Caco-2 (cell line): ENCODE measurements at places on chromosomes 16 and 17. TPM values are rescaled to one million over a fixed set of nuclear protein-coding genes. Genes with fewer than 3 reads are reported as not detected.
A peak's percentile ranks its signal among the peaks of the same experiment; 100 is the strongest.

- no peak overlapping the region for H3K27ac ChIP-seq
- H3K36me3 ChIP-seq: no peaks in the 10 kb centered on the region; the same call in 1 of the 2 replicates
- DNase-seq: peak; percentile 50
- no peaks in the 10 kb centered on the region for H3K27me3 ChIP-seq
These were observed 14.3 kb downstream of the RAPGEFL1 start for GRCh38 chr17:40191237-40192208.

DNA sequence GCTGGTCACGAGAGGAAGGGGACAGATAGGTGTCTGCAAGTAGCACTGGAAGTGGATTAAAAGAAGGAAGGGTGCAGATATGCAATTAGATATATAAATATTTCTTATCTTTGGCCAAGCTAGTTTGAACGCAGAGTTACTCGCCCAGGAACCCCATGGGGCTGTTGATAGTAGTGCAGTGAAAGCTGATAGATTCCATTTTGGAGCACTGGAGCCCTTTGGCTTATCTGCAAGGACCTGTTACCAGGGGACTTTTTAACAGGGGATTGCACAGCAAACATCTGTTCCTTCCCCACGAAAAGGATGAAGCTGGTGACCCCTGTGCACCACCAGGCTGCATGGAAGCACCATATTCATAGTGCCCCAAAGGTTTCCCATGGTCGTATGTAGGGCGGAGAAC lies 218.7 kb downstream of the SHISA9 start:
- H3K27ac ChIP-seq: no peak overlapping the region
- H3K36me3 ChIP-seq: no peaks in the 10 kb centered on the region
- H3K4me3 ChIP-seq: no peak overlapping the region
- H3K27me3 ChIP-seq: no peaks in the 10 kb centered on the region
- no peaks in the 10 kb centered on the region for H3K4me1 ChIP-seq
- DNase-seq: no peak

- no peak for DNase-seq
- H3K36me3 ChIP-seq: peaks cover 6% of the 10 kb centered on the region
- H3K4me1 ChIP-seq: no peaks in the 10 kb centered on the region
These were observed 15.3 kb downstream of the NPLOC4 start for GRCh38 chr17:81621494-81622130.

GRCh38 chr16:85761861-85762260 lies 11.0 kb upstream of the C16orf74 start:
- H3K27me3 ChIP-seq: no peaks in the 10 kb centered on the region; the same call in 1 of the 2 replicates
- no peaks in the 10 kb centered on the region for H3K36me3 ChIP-seq
- DNase-seq: no peak
- H3K27ac ChIP-seq: no peak overlapping the region

DNA sequence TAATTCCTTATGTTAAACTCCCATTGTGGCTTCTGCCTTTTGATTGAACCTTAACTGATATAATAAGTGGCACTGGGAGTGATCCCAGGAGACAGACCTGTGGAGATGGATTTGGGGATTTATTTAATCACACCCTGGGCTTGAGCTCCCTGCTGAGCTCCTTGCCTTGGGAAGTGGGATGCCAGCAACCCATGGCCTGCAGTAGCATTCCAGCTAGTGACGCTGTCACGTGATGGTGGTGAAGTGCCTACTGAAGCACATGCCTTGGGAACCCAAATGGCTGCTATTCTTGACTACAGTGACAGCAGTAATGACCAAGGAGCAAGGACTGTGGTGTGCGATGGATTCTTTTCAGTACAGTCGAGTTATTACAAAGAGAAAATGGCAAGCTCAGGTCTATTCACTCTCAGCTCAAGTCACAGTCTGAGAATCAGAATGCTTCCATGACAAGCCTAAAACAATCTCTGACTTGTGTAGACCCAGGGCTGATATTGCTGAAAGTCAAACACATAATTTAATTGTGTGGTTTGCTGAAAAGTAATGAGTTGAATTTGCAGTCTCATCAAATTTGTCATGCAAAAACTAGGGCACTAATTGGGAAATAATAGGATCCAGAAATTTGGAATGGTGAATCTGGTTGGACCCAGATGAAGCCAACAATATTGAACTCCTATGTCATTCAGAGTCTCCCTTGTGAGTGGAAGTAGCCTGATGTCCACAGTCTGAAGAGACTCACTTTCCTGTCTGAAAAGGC lies 47.1 kb downstream of the BCL7C start:
- no peak overlapping the region for H3K4me3 ChIP-seq
- no peaks in the 10 kb centered on the region for H3K27me3 ChIP-seq
- H3K36me3 ChIP-seq: no peaks in the 10 kb centered on the region
- H3K27ac ChIP-seq: no peak overlapping the region

- no peaks in the 10 kb centered on the region; the same call in none of the 2 replicates for H3K27me3 ChIP-seq
- no peaks in the 10 kb centered on the region for H3K4me1 ChIP-seq
- no peaks in the 10 kb centered on the region for H3K36me3 ChIP-seq
- no peak overlapping the region for H3K4me3 ChIP-seq
These were observed 391.1 kb downstream of the CNTNAP4 start for GRCh38 chr16:76668207-76668725.

- H3K27me3 ChIP-seq: no peaks in the 10 kb centered on the region
- DNase-seq: no peak
- no peaks in the 10 kb centered on the region for H3K4me1 ChIP-seq
- H3K27ac ChIP-seq: no peak overlapping the region
These were observed 14.9 kb upstream of the CLEC18A start for GRCh38 chr16:69936252-69936651.

- H3K4me3 ChIP-seq: no peak overlapping the region
- H3K4me1 ChIP-seq: peaks cover 29% of the 10 kb centered on the region
- H3K27me3 ChIP-seq: no peaks in the 10 kb centered on the region
- peaks cover 8% of the 10 kb centered on the region; the same call in 1 of the 2 replicates for H3K36me3 ChIP-seq
- no peak for DNase-seq
- H3K27ac ChIP-seq: no peak overlapping the region
These were observed 2.0 kb downstream of the SEPHS2 start for GRCh38 chr16:30443631-30444030.

DNA sequence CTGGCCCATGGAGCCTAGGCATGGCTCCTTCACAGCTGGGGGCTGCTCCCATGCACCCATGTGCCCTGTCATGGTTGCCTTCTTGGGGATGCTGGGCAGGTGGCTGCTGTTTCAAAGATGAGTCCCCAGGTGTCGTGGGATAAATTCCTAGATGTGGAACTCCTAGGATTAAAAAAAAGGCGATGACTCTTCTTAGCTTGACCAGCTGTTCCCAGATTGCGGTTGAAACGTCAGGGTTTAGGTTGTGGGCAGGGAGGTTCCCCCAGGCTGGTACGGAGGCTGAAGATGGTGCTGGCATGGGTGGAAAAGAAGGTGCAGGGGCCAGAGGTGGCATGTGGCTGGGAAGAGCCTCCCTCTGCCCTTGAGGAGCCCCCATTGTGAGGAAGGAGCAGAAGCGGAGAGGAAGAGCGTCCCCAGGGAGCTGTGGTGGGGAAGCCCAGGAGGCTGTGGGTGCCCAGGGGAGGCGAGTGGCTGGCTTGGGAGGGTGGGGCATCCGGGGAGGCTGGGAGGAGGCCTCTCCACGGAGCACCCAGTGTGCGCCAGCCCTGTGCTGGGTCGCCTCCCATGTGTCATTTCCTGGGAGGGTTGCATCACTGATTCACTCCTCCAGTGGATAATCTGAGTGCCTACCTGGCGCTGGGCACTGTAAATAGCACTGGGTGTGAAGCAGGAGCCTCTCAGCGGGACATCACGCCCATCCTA lies 7.5 kb upstream of the KCNJ12 start:
- no peak overlapping the region for H3K4me3 ChIP-seq
- H3K36me3 ChIP-seq: no peaks in the 10 kb centered on the region
- no peak overlapping the region for H3K27ac ChIP-seq

GRCh38 chr16:49454426-49455180 lies 81.0 kb downstream of the C16orf78 start:
- no peaks in the 10 kb centered on the region for H3K4me1 ChIP-seq
- no peaks in the 10 kb centered on the region; the same call in 1 of the 2 replicates for H3K27me3 ChIP-seq
- DNase-seq: peak; percentile 23
- H3K4me3 ChIP-seq: no peak overlapping the region

GRCh38 chr17:37045351-37045922 lies 96.7 kb downstream of the AATF start:
- no peak overlapping the region for H3K27ac ChIP-seq
- no peak overlapping the region for H3K4me3 ChIP-seq
- no peaks in the 10 kb centered on the region for H3K27me3 ChIP-seq
- no peak for DNase-seq
- H3K4me1 ChIP-seq: no peaks in the 10 kb centered on the region
- H3K36me3 ChIP-seq: no peaks in the 10 kb centered on the region; the same call in 1 of the 2 replicates

DNA sequence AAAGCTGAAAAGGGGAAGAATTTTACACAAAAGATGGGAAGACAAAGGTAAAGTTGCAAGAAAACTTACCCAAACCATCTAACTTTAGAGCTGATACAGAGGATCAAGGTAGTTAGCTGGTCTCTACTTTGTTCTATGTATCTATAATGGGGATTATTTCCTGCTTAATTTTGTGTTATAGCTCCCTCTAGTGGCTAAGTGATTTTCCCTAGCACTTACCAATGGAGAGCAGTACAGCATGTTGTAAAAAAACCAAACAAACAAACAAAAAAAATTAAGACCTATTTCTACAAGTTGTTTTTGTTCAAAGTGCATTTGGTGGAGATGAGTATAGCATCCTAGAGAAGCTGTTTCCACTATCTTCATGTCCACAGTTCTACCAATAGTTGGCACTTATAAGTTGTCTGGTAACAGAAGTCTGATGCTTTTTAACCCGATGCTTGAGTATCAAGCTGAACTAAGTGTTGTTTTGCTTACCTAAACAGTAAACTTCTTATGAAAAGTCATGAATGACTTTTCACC lies 7.5 kb downstream of the SRSF1 start:
- H3K27me3 ChIP-seq: no peaks in the 10 kb centered on the region
- no peak overlapping the region for H3K27ac ChIP-seq
- peaks cover 4% of the 10 kb centered on the region; the same call in 1 of the 2 replicates for H3K36me3 ChIP-seq

DNA sequence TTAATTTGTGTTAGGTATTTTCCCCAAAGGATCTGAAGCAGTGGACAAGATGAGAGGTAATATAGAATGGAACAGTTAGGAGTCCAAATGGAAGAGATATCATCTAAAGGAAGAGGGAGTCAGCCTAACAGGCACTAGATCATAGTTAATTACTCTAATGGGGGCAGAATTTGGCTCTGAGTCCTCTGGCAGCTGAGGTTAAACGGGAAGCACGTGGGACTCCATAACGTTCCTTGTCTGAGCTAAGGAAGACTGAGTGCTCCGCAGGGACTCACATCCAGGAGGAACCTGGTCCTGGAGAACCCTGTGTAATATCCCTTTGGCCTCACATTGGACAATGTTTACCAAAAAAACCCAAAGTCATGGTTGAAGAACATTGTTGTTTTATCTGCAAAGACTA lies 46.6 kb upstream of the TEX2 start:
- H3K4me1 ChIP-seq: peaks cover 12% of the 10 kb centered on the region
- no peaks in the 10 kb centered on the region for H3K27me3 ChIP-seq
- no peak overlapping the region for H3K27ac ChIP-seq
- DNase-seq: no peak

DNA sequence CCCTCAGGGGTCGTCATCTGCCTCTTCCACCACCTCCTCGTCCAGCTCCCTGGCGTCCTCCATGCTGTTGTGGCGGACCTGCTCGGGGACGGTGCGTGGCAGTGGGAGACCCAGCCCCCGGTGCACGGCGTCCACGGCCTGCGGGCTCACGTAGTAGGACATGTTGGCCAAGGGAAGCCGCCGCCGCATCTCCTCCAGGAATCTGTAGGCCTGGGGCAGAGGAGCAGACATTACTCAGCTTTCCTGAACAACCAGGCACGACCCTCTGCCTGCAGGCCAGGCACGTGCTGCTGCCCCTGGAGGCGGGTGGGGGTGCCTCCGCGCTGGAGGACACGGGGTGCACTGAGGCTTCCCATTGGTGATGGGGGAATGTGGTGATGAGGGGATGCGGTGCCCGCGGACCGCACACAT lies 17.8 kb downstream of the TELO2 start:
- H3K36me3 ChIP-seq: no peaks in the 10 kb centered on the region
- H3K27ac ChIP-seq: no peak overlapping the region
- DNase-seq: no peak
- no peak overlapping the region for H3K4me3 ChIP-seq
- H3K4me1 ChIP-seq: no peaks in the 10 kb centered on the region

DNA sequence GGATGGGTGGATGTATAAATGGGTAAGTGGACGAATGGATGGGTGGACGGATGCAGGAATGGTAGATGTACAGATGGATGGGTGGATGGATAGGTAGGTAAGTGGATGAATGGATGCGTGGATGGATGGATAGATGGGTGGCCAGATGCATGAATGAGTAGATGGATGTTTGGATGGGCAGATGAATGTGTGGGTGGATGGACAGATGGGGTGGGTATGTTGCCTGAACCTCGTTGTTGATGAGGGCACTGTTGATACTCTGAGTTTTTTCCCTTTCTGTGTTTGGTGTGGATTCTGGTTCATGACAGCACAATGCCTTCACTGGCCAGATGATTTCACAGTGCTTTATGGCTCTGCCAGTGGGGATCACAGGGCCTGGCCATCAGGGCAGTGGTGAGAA lies 208.3 kb downstream of the NPIPB11 start:
- H3K27me3 ChIP-seq: no peaks in the 10 kb centered on the region
- H3K36me3 ChIP-seq: no peaks in the 10 kb centered on the region
- no peaks in the 10 kb centered on the region for H3K4me1 ChIP-seq
- no peak overlapping the region for H3K27ac ChIP-seq

DNA sequence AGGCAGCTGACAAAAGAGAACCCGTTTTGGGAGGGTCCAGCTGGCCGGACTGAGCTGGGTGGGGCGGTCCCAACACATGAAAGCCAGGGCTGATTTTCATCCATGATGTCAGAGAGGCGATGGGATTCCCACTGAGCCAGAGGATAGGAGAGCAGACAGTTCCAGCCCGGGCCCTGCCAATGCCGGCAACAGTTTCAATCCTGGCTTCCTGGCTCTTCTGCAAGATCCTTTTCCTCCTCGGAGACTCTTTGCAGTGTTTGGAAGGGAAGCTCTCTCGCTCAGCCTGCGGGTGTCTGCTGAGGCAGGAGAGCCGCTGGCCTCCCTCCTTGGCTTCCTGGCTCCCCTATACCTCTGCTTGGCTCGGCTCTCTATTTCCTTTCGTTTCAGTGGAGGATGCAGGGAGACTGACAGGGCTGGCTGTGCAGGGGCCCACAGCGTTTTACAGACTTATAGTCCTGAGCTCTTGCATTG lies 145.5 kb upstream of the SOX9 start:
- H3K27me3 ChIP-seq: no peaks in the 10 kb centered on the region
- DNase-seq: no peak
- no peak overlapping the region for H3K4me3 ChIP-seq
- no peak overlapping the region for H3K27ac ChIP-seq
- 0 out of 2 replicates have a peak, but pooled peaks cover 7% of the 10 kb centered on the region for H3K4me1 ChIP-seq

- H3K36me3 ChIP-seq: no peaks in the 10 kb centered on the region
- no peak overlapping the region for H3K27ac ChIP-seq
- H3K27me3 ChIP-seq: no peaks in the 10 kb centered on the region
- no peak for DNase-seq
- no peak overlapping the region for H3K4me3 ChIP-seq
- no peaks in the 10 kb centered on the region for H3K4me1 ChIP-seq
These were observed 408.4 kb upstream of the EEF2KMT start for GRCh38 chr16:5506021-5506420.

PRSS53 gene
- total RNA-seq: 1.8 and 2.1 TPM in 2 replicates

CES1 gene
- total RNA-seq: 74.1 and 97.4 TPM in 2 replicates

KRTAP4-2 gene
- not detected in 2 replicates for total RNA-seq

UMOD gene
- not detected in 2 replicates for total RNA-seq

SERPINF2 gene
- 59.9 and 63.8 TPM in 2 replicates for total RNA-seq

CDK3 gene
- total RNA-seq: 5.2 and 6.8 TPM in 2 replicates

ARHGAP44 gene
- total RNA-seq: 3.3 and 4.5 TPM in 2 replicates
